T-helper 17 cell (primary cell): ENCODE measurements at places on chromosomes 4 and X.

GRCh38 chrX:74931214-74931613 lies 6.0 kb upstream of the NEXMIF start:
- no peak for DNase-seq

- no peak for DNase-seq
Observed at GRCh38 chr4:142551517-142552305, 294.4 kb downstream of the INPP4B start.

DNA sequence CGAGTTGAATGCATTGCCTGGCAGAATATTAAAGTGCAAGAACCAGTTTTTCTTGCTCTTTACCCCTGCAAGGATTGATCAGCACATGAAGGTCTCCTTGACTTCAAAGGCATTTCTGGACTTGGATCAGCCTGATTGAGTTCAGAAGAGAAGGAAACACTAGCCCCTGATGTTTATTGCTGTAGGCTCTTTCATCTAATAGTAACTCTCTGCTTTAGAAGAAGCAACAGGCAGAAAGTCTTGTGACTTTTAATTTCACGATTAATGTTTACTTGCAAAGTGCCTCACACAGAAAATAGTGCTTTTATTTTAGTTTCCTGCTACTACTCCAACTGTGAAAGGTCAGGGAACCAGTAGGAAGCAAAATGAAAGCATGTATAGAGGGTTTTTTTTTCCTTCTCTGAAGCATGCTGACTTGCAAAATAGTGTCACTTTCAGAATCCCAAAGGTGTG lies 69.1 kb downstream of the PCDH7 start:
- no peak for DNase-seq

GRCh38 chrX:46569621-46570020 lies 3.9 kb upstream of the CHST7 start:
- no peak for DNase-seq

GRCh38 chr4:166318810-166319525 lies 445.9 kb downstream of the TLL1 start:
- DNase-seq, result no peak

DNA sequence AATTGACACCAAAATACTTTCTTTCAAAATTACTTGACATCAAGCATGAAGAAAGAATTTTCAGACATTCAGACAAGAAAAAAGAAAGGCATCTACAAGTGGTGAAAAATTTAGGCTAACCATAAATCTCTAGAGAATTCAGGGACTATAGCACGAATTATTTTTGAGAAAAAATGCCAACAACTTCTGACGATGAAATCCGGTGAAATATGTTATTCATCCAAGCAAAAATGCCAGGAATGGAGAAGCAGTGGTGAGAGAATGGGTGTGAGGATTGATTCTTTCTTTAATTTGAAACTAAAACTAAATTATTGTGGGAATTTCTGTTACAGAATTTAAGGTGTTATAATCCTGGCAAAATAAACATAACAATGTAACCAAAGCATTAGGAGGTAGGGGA lies 69.4 kb upstream of the SORBS2 start:
- no peak for DNase-seq

DNA sequence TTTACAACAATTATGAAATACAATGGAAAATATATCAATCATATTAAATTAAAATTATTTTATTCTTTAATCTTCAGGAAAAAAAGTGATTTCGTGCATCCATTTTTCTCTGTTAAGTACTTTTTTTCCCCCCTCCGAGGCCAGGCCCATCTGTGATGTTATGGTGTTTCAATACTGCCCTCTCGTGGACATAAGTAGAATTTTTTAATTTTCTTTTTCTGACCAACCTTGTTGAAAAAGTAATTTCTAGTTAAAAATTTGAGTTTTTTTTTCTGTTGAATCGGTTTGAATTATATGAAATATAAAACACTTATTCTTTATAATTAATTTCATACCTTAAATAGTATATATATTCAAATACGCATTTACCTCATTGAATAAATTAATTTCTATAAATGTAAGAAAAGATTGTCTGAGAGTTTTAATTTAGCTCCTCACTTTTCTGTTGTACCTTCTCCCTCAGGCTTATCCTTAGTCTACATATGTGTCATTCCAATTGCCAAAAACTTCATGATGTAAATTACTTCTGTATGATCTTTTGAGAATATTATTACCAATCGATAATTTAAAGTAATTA lies 175.8 kb upstream of the TECRL start:
- no peak for DNase-seq

GRCh38 chr4:73741750-73742489 lies 1.6 kb downstream of the CXCL8 start:
- no peak for DNase-seq

GRCh38 chr4:128513664-128514484 lies 226.3 kb upstream of the PGRMC2 start:
- DNase-seq, result no peak

GRCh38 chr4:185285632-185286393 lies 76.4 kb downstream of the SNX25 start:
- no peak for DNase-seq

DNA sequence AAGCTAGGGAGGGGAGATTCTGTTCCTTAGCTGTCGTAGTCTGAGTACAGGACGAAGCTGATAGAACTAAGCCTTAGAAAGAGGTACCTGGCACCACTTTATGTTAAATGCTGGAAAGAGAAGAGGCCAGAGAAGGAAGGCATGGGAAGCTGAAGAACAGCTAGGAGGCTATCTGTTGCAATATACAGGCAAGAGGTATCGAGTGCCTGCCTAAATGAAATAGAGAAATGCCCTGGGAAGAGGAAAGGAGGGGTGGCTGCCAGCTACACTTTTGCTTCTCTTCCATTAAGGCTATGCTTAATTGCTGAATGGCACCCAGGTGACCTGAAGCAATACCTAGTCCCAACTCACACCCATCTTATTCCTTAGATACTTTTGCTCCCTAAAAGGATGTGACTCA lies 380.4 kb upstream of the FGF13 start:
- DNase-seq, result no peak

DNA sequence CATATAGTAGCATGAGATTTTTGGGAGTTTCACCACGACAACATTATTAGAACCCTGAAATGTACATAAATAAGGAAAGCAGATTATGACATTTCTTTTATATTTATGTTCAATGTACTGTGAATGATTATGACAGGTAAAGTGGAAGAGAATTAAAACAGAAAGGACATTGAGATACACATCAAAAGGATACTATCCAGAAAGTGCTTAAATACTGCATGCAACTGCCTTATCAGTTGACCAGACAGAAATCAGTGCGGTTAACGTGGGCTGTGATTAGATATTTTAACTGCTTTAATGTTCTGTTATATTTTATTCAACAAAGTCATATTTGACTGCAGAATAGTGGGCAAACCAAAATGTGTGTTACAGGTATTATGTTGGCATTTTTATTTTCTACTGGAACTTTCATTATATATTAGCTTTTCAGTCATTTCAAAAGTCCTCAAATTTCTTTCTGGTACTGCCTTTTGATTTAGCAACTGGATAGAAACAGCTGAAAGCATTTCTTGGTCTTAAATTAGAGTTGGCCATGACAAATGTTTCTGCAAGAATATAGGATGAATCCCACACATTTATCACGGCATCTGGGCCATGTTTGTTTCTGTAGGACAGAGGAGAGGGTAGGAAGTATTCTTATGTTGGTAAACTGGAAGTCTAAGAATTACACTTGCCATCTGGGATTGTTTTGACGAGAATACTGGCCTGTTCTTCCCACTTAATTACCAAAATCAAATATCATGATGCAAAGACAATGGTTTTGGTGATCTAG lies 255.2 kb downstream of the SLC39A8 start:
- no peak for DNase-seq

DNA sequence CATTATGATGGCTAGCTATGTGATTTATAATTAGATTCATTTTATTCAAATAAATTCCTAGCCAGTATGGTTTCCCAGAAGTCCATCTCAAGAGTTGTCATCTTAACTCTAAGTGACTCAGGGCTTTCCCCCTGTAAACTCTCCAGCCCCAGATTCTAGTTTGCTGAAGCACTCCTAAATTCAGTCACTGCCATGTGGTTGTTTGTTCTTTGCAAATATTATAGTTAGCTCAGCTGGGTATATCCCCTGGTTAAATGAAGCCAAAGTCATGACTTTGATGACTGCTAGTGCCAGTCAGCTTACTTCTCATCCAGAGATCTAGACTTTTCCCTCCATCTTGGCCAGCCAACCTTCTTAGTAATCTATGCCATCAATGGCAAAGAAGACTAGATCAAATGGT lies 126.0 kb downstream of the GRIA3 start:
- no peak for DNase-seq

DNA sequence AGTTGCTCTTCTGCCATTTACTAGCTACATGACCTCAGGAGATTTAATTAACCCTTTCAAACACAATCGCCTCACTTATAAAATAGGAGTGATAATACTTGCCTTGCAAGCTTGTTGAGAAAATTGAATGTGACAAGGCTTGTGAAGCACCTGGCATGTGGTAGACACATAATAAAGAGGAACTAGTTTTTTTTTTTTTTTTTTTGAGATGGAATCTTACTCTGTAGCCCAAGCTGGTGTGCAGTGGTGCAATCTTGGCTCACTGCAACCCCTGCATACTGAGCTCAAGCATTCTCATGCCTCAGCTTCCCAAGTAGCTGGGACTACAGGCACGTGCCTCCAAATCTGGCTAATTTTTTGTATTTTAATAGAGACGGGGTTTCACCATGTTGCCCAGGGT lies 73.7 kb upstream of the STIM2 start:
- no peak for DNase-seq

- DNase-seq, result no peak
Observed at GRCh38 chrX:13752646-13753045, 18.1 kb downstream of the OFD1 start.

GRCh38 chr4:80071604-80072227 lies 1.3 kb downstream of the ANTXR2 start:
- no peak for DNase-seq

- no peak for DNase-seq
Observed at GRCh38 chr4:102387552-102388150, 42.4 kb upstream of the SLC39A8 start.

DNA sequence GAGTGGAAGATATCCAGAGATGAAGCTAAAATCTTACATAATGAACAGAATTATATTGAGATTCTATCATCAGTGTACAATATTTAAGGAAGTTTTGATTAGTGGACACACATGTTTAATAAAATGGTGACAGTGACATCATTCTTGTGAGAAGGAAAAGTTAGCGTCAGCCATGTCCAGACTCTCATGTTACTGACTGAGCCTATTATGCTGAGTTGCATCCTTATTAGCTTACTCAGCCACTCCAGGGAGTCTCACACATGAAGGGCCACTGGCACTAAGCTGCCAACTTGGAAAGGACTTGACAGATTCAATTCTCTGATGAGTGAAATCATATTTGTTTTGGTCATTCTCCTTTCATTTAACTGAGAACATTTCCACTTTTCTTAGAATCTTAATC lies 170.6 kb downstream of the BANK1 start:
- DNase-seq, result no peak

DNA sequence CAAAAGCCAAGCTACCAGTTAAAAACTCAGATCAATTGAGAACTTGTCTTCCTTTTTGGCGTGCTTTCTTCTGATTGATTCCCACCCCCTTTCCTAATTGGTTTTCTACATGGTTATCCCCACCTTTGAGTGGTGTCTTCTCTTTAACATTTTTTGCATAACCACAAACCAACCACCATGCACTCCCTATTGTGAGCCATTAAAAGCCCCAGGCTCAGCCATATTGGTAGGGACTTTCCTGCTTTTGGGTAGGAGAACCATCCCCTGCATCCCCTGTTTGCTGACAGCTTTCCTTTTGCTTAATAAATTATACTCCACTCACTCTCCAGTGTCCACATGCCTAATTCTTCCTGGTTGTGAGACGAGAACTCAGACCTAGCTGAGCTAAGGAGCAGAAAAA lies 1651.4 kb upstream of the IGFBP7 start:
- DNase-seq, result no peak

- DNase-seq, result no peak
Observed at GRCh38 chr4:6404611-6405396, 67.6 kb downstream of the PPP2R2C start.

DNA sequence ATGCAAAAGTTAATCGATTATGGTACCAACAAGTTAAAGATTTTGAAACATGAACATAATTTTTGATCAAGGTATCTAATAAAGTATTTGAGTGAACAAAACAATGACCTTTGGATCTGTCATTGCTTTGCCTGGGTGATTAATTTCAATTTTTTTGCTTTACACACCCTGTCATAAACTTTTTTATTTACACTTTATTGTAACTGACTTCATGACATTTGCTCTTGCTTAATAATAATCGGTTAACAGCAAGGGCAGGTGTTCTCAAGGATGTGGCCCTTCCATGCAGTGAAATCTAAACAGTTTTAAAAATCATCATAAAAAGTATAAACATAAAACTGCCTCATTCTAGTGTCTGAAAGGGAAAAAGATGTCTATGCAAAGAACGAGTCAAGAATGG lies 24.1 kb downstream of the ATOH1 start:
- no peak for DNase-seq

- DNase-seq, result no peak
Observed at GRCh38 chrX:51874123-51874522, 19.3 kb upstream of the MAGED1 start.

DNA sequence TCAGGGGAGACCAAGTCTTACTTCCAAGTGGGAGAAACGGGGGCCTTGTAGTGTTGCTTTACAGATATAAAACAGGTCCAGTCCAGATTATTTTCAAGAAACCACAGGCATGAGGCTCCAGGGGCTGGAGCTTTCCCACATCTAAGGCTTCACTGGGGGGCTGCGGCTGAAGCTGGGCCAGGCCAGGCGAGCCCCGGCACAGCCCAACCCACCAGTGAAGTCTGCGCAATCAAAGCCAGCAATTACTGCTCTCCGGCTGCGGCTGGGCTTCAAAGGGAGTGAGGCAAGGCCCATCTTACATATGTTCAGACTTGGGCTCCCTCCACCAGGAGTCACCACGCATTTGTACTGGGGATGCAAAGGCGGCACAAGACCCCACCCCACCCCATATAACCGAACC lies 61.7 kb downstream of the HADH start:
- no peak for DNase-seq
